ENCODE measurements at places on chromosomes 12 and 14.

GRCh38 chr14:103393676-103394626 is 8.7 kb downstream of the MARK3 start:
- DNase-seq: no peak

DNA sequence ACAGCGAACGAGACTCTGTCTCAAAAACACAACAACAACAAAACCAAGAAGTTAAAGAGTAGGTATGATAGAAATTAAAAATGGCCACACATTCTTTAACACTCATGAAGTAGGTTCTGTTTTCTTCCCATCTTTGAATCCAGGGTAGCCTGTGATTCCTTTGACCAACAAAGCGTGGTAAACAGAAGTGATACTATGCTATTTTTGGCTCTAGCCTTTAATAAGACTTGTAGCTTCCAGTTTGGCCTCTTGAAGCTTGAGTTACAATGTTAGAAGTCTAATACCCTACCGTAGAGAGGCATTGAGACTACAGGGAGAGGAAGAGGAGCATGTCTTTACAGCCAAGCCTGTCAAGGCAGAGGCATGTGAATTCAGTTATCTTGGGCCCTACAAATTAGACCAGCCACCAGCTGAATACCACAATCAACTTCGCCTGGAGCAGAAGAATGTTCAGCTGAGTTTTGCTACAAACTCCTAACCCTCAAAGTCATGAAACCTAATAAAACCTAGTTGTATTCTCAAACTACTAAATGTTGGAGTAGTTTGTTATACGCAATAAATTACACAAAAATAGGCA is 4.9 kb upstream of the NEMF start:
- no peak for DNase-seq

- no peak for DNase-seq
These were observed 66.5 kb downstream of the SLC25A47 start for GRCh38 chr14:100389497-100390104.

DNA sequence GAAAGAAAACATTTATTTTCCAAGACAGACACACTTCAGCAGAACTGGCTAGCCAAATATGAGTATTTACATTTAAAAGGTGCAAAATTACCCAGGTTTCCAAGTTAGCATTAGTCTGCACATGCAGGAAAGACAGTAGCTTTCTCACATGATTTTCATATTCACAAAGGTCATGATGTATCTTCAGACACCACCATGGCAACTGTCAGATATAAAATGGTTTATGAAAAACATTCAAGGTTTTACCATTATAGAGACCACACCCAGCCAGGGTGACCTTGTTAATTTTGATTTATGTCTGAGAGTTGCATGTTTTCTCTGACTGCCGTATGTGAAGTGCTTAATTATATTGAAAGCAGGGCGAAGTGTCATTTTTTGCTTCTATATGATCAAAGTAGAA is 91.2 kb downstream of the GXYLT1 start:
- no peak for DNase-seq

DNA sequence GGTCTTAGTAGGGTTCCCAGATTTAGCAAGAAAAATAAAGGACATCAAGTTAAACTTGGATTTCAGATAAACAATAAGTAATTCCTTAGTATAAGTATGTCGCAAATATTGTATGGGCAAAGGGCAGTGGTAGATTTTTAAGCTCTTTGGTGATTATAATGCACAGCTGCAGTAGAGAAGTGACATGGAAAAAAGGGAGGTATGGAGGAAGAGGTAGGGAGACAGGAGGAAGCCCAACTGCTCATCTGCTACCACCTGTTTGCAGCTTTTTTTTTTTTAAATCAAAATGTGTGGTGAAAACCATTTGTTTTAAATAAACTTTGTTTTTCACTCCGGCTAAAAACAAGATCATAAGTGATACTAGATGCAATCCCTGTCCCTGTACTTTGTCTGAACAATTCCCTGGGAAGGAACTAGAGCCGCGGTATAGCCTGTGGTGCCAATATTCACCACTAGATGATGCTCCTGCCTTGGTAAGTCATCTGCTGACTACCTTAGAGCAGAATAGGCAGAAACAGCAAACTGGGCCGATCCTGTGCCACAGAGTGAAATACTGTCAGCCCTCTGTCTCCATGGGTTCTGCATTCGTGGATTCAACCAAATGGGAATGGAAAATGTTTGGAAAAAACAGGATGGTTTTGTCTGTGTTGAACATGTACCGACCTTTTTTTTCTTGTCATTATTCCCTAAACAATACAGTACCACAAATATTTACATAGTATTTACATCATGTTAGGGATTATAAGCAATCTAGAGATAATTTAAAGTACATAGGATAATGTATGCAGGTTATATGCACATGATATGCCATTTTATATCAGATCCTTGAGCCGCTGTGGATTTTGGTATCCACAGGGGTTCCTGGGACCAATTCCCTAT is 62.4 kb upstream of the PLBD1 start:
- peak; percentile 53 for DNase-seq

- no peak for DNase-seq
These were observed 166.7 kb downstream of the RAD51B start for GRCh38 chr14:67986131-67986841.

DNA sequence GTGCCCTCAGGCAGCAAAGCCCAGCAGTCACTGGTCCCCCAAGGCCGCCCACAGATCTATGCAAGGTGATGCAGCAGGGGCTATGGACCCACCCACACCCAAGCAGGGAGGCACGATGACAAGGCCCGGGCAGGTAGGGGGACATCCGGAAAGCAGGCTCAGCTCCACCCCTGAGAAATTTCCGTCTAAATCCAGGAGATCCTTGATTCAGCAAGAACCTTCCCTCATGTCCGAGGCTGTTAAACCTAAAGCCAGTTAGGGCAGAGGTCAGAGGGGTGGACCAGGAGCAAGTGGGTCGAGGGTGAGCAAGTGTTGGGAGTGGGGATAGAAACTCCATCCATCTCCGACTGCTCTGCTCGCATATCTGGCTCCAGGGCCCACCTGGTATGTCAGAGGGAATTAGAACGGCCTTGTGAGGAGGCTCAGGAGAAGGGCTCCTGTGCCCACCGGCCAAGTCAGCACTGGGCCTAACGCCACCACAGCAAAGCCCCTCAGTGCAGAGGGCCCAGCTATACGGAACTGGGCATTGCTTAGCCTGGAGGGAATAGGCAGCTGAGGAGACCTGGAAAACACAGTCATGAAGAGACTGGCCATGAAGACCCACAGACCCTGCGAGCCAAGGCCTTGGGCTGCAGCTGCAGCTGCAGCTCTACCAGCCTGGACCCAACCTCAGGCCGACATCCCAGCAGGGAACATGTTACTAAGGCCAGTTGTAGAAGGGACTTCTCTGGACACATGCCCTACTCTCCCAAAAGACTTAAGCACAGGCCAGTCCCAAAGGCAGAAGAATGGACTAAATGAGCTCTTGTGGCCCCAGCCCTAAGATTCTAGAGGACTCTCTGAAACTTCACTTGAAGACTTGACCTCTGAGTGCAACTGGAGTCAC is 34.3 kb downstream of the DAD1 start:
- DNase-seq: no peak

DNA sequence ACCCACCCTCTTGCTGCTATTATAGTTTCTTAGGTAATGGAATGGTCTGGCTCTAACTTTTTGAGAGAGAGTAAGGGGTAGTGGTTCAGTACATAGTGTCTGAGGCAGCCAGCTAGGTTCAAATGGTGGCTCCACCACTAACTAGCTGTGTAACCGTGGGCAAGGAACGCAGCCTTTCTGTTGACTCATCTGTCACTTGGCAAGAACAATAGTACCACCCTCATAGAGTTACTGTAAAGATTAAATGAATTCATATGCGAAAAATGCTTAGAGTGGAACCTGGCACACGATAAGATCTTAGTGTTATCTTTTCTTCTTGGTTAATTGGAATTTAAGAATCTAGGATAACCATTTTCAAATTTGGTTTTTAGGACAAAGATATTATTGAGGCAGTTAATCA is 14.0 kb downstream of the CCDC62 start:
- no peak for DNase-seq

DNA sequence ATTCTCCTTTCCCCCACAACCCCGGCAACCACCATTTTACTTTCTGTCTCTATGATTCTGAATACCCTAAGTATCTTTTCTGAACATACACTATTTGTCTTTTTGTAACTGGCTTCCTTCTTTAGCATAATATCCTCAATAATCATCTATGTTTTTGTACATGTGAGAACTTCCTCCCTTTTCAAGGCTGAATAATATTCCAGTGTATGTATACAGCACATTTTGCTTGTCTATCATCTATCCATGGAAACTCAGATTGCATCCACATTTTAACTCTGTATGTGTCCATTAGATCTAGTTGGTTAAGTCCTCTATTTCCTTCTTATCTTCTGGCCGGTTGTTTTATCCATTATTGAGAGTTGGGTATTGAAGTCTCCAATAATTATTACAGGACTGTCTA is 64.1 kb upstream of the TTC7B start:
- no peak for DNase-seq
